Activated naive CD4-positive, alpha-beta T cell (primary cell): ENCODE measurements at places on chromosomes 6 and 20.

- DNase-seq: no peak
Measured at GRCh38 chr6:106126482-106126881, 40.3 kb downstream of the PRDM1 start.

GRCh38 chr6:44275271-44275748, 5.1 kb downstream of the TMEM151B start:
- DNase-seq: no peak

GRCh38 chr20:2336471-2336870, 40.7 kb downstream of the TGM3 start:
- no peak for DNase-seq

DNA sequence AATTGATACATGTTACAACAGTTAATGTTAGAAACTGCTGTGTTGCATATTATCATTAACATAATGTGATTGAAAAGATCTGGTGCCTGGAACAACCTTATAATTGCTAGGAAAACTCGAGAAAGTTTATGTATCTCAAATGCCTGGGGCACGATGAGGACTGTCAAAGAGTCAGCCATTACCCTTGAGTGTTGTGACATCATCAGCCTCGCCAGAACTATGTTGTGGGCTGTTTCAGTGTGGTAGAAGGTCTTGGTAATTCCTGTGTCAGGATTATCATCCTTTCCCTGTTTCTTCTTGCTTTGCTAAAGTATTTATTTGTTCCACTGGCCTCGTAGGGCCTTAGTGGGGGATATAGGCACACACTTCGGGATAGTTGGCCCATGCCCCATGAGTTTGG, 185.1 kb downstream of the DTNBP1 start:
- no peak for DNase-seq

GRCh38 chr6:16731478-16732051, 29.7 kb downstream of the ATXN1 start:
- DNase-seq: no peak

GRCh38 chr6:34243901-34244884, 4.6 kb downstream of the SMIM29 start:
- no peak for DNase-seq

- no peak for DNase-seq
Measured at GRCh38 chr20:50582591-50583234, 72.5 kb downstream of the PTPN1 start.

DNA sequence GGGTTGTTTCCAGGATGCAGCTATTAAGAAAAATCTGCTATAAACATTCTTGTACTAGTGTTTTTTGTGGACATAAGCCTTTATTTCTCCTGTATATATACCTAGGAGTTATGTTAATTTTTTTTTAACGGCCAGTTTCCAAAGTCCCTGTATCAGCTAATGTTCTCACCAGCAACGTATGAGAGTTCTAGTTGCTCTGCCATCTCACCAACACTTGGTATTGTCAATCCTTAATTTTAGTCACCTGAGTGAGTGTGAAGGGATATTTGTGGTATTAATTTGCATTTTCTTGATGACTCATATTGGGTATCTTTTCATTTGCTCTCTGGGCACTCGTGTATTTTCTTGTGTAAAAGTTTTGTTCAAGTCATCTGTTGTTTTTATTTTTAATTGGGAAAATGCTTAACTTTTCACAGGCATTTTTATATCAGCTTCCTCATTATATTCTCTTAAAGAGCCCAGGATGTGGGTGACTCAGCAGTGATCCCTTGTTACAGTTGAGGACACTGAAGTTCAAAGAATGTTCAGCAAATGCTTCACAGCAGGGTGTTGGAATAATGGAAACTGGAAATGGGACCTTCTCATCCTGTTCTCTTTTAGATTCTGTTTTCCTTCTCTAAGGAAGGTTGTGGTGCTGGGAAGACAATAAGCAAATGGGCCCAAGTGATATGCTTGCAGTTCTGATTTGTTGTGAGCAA, 211.7 kb upstream of the PRND start:
- DNase-seq: no peak

DNA sequence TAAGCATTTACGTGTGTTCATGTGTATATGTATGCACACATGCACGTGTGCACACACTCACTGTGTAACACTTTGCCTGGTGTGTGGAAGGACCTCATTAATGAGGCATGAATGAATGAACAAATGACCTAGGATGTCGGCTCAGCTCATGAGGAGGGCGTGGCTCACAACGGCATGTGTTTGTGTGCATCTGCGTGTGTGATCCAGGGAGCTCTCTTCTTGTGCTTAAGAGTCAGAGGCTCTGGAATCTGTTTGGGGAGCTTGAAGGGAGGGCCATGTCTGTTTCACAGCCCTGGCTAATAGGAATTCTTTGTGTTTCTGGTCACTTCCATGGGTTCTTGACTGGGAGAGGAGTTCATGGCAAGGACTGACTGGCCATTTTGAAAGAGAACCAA, 32.7 kb downstream of the TOX2 start:
- no peak for DNase-seq

DNA sequence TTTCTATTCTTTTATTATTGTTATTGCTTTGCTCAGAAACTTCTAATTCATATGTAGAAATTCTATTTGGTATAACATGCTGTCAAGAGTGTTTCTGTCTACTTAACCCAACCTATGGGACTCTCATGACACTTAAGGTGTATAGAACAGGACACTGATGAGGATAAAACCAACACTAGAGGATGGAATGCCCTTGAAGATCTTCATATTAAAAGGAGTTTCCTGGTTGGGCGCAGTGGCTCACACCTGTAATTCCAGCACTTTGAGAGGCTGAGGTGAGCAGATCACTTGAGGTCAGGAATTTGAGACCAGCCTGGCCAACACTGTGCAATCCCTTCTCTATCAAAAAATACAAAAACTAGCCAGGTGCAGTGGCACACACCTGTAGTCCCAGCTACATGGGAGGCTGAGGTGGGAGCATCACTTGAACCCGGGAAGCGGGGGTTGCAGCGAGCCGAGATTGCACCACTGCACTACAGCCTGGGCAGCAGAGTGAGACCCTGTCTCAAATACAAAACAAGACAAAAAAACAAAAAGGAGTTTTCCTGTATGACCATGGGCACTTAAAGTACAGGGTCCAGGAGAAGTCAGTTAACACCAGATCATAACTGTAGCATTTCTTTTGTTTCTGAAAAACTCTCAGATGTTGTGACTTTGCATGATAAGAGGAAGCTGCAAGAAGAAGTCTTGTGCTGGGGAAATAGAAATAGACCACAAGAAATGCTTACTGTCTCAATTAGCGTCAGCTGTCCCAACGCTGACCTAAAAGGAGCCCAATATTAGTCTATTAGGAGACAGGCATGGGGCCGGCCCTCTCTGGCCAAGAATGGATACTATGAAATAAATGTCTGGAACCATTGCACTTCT, 38.9 kb upstream of the CD2AP start:
- no peak for DNase-seq

- DNase-seq: peak; percentile 19
Measured at GRCh38 chr20:63696306-63696627, 185 bp upstream of the TNFRSF6B start.

- no peak for DNase-seq
Measured at GRCh38 chr6:22682979-22683378, 113.6 kb downstream of the HDGFL1 start.

DNA sequence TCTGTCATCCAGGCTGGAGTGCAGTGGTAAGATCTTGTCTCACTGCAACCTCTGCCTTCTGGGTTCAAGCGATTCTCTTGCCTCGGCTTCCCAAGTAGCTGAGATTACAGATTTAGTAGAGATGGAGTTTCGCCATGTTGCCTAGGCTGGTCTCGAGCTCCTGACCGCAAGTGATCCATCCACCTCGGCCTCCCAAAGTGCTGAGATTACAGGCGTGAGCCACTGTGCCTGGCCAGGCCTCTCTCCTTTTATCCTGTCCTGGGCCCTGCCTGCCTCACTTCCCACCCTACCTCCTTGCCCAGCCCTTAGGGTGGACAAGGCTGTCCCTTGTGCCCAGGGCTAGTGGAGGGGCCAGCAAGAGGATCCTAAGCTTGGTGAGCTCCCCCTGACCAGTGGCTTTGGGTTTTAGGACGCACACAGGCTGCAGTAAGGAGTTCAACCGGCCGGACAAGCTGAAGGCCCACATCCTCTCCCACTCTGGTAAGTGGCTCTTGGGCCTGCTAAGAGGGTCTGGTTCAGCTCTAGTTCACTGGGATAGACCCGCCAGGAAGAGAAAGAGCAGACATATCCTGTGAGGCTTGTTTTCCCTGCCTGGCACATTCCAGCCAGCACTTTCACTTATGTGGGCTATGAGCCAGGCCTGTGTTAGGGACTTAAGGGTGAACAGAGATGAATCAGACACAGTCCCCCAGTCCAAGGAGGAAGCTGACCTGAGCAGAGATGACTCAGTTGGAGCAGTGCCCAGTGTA, 21.9 kb upstream of the CHMP4B start:
- no peak for DNase-seq

DNA sequence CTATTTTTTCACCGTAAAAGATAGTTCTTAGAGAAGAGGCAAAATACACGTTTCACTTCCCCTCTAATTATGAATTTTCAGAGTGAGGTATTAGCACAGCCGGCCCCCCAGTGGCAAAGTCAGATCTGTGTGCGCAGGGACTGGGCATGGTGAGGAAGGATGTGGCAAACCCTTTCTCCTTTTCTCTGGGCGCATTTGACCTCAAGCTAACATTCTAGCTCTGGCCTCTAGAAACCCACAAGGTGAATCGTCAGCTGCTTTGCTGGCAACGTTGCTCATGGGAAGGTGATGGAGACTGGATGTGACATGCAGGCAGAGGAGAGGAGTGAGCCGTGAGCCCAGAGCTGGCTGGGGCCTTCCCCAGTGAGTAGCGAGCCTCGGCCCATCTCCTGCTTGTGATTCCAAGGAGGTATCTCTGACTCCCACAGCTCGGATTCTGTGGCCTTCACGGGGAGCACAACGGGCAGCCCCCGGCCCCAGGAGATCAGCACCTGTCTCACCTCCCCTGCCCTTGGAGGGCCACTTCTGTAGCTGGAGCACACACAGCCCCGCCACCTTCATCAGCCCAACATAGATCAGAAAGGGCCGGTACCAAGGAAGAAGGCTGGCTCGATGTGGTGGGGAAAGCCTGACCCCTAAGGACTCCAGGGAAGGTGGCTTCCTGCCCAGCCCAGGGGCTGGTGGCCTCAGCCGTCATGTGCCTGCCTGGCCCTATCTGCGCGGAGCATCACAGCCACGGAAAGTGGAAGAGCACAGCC, 152.8 kb downstream of the TAF4 start:
- DNase-seq: no peak

DNA sequence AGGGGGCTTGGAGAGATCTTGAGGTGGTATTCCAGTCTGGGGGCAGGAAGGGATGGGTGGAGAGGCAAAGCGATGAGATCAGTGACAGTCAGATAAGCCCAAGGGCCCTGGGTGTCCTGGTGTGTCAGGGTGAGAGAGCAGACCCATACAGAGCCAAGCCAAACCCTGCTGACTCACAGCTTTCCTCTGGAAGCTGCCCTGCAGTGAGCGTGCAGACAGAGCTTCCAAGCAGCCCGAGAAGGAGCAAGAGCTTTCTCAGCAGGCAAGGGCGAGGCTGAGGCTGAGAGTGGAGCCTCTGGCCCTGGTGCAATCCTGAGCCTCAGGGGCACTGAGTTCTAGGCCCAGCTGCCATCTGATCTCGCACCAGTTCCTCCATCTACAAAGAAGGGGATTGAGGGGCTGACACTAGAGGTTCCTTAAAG, 91.1 kb upstream of the HIVEP1 start:
- no peak for DNase-seq
